ENCODE measurements at places on chromosomes 11 and 22.
A peak's percentile ranks its signal among the peaks of the same experiment; 100 is the strongest.

DNA sequence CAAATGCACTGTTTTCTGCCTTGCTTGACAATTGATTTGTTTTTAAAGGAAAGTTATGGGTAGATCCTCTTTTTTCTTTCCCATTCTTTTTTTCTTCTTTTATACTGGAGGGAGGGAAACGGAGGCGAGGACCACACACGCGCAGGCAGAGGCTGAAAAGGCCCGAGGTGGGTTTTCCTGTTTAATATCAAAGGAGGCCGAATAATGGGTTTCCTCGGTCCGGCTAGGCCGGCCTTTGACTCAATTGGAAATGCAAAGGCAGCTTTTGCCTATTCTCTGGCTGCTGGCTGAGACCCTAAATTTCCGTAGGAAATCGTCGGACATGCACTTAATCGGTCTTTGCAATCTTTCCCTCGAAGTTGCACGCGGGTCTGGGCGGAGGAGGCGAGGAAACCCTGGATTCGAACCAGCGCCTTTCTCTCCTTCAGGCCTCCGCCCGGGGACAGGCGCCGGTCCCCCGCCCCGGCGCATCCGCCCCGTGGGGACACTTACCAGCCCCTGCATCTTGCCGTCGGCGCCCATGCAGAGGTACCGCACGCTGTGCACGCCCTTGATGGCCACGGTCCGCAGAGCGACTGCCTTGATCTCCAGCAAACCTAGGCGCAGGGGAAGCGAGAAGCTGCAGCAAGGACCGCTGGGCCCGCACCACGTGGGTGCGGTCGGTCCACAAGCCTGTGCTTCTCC lies 911 bp downstream of the FGF19 start:
- no peak for DNase-seq

DNA sequence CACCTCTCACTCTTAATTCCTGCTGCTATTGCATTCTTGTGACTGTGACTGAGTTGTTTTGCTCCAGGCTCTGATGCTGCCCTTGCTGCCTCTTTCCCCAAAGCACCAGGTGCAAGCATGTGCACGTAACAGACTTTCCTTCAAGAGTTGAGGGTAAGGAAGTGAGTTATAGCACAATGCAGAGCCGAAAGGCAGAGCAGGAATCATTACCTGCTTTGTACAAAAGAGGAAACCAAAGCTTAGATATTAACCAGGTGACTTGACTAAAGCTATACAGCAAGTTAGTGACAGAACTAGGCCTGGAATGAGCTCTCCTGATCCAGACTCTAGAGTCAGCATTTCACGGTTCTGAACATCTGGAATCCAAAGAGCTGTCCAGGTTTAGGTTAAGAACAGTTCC lies 33.6 kb downstream of the NEU3 start:
- no peak for DNase-seq

DNA sequence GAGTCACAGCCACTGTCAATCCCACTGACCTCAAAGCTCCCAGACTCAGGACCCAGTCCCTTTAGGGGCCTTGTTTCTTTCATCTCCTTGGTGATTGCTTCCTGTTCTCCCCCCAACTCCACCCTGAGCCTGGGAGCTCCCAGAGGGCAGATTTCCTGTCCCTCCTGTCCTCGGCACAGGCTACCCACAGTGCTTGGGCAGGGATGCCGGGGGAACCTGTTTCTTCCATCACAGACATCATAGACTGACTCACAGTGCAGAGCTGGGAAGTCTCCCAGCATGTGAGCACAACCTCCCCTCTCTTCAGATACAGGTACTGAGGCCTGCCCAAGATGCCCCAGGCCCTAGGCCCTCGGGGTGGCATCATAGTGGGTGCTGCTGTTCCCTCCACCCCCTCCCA lies 16.6 kb downstream of the TRIM29 start:
- DNase-seq: peak; percentile 89

DNA sequence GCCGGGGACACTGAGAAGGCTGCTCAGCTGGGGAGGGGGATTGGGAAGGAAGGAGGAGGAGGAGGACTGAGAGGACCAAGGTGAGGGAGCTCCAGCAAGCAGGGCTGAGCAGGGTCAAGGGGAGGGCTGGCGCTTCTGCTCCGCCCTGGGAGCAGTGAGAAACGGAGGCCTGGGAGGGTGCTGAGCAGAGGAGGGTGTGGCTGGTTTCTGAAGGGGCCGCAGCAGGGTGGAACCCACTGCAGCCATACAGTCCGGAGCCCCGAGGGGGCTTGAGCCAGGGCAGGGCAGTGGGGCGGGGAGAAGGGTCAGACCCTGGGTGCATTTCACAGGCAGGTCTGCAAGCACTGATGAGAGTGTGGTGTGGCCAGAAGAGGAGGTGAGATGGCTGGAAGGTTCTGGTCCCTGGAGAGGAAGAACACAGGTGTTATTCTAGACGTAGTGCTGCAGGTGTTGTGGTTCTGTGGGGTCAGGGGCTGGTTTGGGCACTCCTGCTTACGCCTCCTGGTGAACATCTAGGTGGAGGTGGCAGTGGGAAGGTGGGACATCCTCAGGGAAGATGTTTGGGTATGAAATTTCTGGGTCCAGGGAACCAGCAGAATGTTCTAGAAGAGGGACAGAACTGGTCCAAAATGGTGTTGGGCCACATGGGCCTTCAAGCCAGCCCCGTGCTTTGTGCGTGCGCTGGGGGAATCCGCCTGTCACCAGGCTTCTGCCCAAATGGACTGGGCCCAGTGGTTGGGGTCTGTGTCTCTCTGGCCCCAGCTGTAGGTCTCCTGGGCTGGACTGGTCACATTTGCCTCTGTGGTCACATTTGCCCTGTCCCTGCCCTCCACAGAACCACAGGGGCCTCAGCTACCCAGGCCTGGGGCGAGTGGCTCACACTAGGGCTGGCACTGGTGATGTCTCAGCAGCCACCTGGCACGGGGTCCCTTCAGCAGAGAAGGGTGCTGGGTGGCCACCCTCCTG lies 714.7 kb downstream of the BRD1 start:
- DNase-seq: no peak

DNA sequence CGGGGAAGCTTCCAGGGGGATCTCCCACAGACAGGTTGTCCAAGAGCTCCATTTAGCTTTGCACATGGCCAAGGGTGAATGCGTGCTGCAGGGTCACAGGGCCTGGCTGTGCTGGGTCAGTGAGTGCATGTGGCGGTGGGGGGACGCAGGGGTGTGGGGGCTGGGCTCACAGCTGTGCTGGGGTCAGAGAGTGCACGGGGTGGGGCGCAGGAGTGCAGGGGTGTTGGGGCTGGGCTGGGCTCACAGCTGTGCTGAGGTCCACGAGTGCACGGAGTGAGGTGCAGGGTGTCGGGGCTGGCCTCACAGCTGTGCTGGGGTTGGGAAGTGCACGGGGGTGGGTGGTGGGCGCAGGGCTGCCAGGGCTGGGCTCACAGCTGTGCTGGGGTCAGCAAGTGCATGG lies 557.7 kb downstream of the BRD1 start:
- DNase-seq: no peak

DNA sequence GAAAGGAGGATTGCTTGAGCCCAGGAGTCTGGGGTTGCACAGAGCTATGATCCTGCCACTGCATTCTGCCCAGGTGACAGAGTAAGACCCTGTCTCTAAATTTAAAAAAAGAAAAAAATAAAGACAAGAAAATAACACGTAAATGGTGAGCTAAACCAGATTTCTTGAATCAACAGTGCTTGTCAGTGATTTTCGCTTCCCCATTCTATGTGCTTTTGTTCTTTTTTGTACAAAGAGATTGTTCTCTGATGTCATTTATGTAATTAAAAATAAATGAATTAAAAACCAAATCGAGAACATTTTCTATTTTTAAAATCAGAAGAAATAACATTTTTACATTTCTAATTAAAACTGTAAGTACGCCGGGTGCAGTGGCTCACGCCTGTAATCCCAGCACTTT lies 19.8 kb upstream of the SLC29A2 start:
- no peak for DNase-seq

- DNase-seq: no peak
Observed at GRCh38 chr22:22578702-22579424, 19.8 kb upstream of the PRAME start.

GRCh38 chr11:75140269-75141138 lies 10.4 kb upstream of the SLCO2B1 start:
- peak; percentile 20 for DNase-seq

DNA sequence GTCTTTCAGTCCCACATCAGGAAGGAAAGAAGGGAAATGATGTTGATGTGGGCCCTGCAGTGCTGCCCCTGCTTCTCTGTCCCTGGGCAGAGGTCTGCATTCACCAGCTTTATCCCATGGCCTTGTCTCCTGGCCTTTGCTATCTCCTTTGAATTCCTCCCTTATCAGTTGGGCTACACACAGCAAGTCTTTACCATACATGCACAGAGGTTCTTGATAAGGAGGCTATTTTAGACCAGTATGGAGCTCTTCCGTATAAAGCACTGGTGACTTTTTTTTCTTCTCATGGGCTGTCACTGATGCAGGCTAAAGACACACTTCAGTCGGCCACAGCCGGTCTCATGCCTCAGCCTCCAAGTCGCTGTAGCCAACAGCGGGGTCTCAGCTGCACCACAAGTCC lies 20.2 kb downstream of the MYO18B start:
- DNase-seq: no peak

DNA sequence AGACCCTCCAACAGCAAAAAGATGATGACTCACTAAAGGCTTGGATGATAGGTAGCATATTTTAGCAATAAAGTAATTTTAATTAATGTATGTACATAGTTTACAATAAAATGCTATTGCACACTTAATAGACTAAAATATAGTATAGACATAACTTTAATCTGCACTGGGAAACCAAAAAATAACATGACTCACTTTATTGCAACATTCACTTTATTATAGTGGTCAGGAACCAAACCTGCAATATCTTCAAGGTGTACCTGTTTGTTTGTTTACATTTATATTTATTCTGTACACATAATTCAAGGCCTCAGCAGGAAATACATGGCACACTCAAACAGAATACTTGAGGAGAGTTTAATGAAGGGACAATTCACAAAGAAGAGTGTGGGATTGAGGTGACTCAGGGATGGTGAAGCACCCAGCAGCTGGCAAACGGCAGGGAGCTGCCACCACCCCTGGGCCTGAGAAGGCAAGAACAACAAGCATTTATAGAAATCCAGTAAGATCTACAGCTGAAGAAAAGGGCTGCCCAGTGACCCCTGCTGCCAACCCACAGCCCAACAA lies 51.5 kb upstream of the POU2AF2 start:
- DNase-seq: peak; percentile 28

- no peak for DNase-seq
Observed at GRCh38 chr22:28108851-28109250, 189.8 kb upstream of the PITPNB start.

DNA sequence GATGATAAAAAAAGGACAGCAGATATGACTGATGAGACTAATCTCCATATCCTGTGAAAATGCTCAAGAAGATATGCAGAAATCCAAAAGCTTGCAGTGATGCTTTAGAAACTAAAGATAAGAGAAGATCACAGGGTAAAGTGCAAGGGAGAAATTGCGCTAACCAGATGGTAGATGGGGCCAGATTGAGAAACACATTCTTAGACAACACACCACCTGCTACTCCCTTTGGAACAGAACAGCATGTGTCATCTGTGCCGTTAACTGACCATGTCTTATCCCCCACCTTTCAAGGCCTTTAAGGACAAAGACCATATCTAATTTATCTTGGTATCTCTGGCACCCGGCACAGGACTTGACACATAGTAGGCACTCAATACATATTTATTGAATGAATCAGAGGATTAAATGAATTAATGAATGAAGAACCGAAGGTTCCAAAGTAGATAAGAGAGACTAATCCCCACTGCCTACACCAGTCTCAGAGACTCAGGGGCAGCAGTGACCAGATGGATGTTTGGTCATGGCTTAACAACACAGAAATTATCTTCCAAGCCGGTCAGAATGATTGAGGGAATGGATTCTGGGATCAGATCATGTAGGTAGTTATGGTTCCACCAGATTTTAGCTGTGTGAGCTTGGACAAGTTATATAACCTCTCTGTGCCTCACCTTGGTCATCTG lies 12.3 kb upstream of the P2RY2 start:
- no peak for DNase-seq

DNA sequence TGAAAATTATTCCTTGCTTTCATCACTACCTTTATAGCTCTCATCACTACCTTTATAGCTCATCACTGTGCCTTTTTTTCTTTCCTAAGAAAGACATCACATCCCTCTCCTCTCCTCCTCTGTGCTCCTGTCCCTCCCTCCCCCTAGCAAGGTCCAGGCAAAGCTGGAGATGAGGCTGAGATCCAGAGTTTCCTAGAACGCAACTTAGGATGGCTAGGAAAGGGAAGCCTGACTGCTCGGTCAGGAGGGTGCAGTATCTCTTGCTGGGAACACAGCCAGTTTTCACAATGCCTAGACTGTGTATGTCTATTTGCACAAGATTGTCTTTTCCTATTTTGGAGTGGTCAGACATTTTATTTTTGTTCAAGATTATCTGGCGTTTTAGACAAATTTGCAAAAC lies 24.7 kb downstream of the TUB start:
- no peak for DNase-seq

DNA sequence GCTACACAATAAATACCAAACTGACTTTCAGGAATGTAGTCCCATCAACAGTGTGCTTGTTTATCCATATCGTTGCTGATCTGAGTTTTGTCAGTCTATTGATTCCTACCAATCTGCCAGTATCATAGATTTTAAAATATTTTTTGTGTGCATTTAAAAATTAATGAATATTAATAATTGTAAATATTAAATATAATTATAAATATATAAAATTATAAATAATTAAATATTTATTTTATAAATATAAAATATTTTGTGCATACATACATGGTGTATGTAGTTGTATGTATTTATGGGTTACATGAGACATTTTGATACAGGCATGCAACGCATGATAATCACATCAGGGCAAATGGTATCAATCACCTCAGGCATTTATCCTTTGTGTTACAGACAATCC lies 53.6 kb downstream of the CUL5 start:
- DNase-seq: no peak

DNA sequence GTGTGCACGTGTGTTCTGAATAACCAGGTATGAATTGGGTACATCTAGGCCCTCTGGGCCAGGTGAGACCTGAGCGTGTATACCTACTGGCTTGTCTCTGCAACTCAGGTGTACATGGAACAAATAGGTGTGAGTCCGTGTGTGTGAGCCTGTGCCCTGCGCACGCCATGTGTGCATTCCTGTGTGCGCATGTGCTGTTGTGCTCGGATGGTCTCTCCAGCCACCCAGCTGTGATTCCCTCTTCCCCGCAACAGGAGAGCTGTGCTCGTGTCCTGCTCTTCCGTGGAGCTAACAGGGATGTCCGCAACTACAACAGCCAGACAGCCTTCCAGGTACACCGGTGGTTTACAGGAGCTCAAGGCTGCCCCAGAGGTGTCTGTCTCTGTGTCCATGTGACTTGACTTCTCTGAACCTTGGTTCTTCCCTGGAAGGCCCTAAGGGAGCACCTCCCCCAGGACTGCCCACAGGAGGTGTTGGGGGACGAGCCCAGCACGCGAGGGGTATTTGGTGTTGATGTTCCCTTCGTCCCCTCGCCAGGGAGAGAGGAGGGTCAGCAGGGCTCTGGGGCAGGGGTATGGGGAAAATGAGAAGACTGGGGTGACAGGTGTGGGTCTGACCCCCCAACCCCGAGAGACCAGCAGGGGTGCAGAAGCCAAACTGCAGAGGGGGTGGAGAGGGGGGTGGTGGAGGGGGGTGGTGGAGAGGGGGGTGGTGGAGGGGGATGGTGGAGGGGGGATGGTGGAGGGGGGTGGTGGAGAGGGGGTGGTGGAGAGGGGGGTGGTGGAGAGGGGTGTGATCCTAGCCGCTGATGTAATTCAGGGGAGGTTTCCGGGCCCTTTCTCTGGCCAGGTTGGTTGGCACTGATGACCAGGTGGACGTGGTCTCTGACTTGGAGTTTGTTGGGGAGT lies 10.7 kb downstream of the SHANK3 start:
- DNase-seq: no peak

GRCh38 chr22:47849576-47849975 lies 1087.1 kb downstream of the TBC1D22A start:
- DNase-seq: no peak
